Muscle of back (tissue), 13 donors: ENCODE measurements at places on chromosomes 7 and 10. TPM values are rescaled to one million over a fixed set of nuclear protein-coding genes. Genes with fewer than 3 reads are reported as not detected.

LAMTOR4 gene
- polyA plus RNA-seq = 67.9 TPM

VGF gene
- polyA plus RNA-seq = not detected

- no peak for DNase-seq
Observed at GRCh38 chr10:8103543-8103942, 49.1 kb downstream of the GATA3 start.

GRCh38 chr7:81234896-81235295 is 316.0 kb upstream of the SEMA3C start:
- DNase-seq = no peak

DNA sequence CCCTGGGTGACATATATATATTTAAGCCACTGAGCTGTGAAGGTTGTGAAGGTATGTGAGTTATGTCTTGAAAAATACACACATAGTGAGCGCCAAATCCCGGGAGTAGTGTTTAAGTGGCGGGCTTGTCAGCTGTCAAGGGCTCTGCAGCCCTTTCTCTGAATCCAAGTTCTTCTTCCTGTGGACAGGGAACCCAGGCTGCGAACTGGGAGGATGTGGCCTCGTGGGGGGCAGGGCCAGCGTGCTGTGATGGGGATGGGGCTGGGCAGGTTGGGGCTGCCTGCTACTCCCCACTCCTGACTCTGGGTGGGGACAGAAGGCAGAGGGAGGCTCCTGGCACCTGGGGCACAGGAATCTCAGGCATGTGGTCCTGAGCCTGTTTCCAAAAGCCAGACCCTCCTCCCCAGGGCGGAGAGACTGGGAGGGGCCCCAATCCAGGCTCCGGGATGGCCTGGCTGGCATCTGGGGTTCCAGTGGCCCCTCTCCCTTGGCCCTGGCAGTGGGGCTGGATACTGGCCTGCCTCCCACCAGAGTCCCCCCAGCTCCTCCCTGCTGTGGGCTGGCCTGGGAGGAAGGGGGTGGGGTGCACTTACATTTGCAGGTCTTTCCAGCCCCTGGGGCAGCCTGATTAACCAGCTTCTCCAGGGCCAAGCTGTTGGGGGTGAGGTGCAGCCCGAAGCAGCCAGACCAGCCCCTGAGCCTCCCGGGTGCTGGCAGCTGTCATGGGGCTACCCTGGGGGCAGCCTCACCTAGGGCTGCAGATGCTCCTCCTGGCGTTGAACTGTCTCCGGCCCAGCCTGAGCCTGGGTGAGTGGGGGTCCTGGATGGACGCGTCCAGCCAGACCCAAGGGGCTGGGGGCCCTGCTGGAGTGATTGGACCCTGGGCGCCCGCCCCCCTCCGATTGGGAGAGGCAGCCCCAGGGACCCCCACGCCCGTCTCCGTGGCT is at the start of gene UPK3B:
TSS of gene UPK3B (plus strand) at position 622 of the 947 bp plus-strand sequence. CDS start at position 723, 101 bp downstream.
- DNase-seq = peak; percentile 19
